Lower leg skin (tissue), 4 donors: ENCODE measurements at places on chromosomes 4 and X. TPM values are rescaled to one million over a fixed set of nuclear protein-coding genes. Genes with fewer than 3 reads are reported as not detected.
A peak's percentile ranks its signal among the peaks of the same experiment; 100 is the strongest.

DNA sequence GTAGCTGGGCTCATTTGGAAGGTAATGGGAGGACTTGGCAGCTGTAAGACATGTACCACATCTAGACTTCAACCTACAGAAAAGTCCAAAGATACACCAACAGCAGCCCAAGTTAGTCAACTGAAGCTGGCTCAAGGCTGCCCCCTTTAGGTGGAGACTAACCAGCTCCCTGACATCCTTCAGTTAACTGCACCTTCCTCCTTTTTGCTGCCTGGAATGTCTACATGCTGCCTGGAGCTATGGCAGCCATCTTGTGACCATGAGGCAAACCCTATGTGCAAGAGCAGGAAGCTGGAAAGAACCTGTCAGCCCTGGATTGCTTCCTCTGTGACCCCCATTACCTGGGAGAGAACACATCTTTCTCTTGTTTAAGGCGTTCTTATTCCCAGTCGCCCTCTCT lies 25.8 kb downstream of the ARSD start:
- no peak for DNase-seq

- no peak for DNase-seq
These were observed 631.5 kb downstream of the RAB28 start for GRCh38 chr4:12852338-12853307.

DMRTC1B gene
- not detected for total RNA-seq

DNA sequence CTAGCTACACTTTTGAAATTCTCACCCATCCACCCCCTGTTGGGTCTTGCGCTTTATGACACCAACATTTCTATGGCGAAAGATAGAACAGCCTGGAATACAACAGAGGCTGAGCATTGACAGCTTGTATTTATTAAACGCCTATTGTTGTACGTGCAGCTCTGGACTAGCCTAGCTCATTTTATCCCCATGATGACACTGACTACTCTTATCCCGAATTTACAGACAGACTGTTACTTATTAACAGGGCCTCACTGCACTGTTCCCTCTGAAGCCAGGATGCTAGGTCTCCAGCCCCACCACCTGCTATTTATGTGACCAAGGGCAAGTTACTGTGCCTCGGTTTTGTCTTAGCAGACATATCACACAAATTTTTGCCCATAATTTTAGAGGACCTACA lies 1.0 kb upstream of the RFC1 start:
- no peak for DNase-seq

- DNase-seq: no peak
These were observed 93.1 kb downstream of the SORCS2 start for GRCh38 chr4:7285244-7286094.

CYLC1 gene
- not detected for total RNA-seq

GLOD5 gene
- not detected for total RNA-seq

BMPR1B gene
- total RNA-seq: 0.46 TPM

GRCh38 chrX:11241720-11242119 lies 51.5 kb upstream of the AMELX start:
- no peak for DNase-seq

IL13RA1 gene
- 14.4 TPM for total RNA-seq

DNA sequence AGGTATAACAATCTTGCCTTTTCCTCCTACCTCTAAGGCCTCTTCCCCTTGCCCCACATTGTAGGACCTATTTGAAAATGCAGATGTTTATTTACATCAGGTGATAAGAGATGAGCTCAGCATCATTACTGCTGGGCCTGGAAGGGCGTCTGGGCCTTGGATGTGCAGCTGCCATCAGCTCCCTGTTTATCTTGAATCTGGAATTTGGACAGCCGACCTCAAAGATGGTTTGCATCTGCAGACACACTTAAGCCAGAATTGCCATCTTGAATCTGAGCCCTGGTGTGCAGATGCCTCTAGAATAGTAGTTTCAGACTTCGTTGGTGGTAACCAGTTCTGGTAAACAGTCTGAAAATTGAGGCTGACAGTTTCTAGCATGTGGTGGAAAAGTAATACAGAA lies 59.0 kb downstream of the FAM193A start:
- no peak for DNase-seq

LANCL3 gene
- total RNA-seq: 2.4 TPM

DNA sequence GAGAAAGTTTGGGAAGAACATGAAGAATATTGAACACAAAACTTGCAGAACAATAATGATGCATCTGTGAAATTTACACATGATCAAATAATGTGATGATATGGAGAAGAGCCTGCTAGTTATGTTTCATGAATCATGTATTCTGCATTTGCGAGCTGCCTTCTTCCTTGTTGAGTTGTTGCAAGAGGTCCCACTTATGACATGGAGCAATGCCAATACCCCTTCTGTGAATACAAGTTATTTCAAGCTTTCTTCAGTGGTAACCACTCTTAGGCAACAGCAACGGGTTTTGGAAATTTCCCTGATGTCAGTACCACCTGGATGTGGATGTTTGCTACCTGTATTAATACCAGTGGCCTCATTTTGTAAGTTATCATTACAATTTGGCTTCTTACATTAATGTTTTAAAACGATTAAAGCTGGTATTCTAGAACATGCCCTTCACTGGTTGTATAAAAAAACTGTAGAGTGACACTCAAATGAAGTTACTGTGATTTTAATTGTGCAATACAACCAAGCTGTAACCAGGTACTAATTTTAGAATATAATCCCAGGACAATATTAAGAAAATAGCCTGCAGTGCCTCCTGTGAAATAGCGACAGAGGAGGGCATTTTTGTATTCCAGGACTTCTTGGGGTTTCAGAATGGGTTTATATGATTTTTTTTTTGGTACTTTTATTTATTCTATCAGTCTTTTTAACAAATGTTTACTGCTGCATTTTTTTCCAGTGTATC lies 25.3 kb downstream of the IQCM start:
- DNase-seq: no peak

VSIG4 gene
- 40.8 TPM for total RNA-seq

SYNPO2 gene
- 16.5 TPM for total RNA-seq

DNA sequence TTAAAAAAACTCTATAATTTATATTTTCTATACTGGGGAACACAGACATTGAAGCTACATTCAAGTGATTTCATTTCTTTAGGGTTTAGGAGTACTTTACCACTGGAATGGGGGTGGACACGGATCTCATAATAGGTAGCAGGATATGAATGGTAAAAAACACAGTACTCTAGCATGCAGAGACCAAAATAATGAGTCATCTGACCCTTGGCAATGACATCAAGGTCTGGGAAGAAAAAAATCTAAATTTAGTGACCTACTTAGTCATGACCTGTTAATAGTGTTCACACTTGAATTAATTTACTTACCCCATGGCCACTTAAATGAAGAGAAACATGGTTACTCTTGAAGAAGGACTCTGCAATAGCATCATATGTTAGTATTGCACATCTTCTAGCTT lies 187.9 kb downstream of the EPHA5 start:
- no peak for DNase-seq

GRCh38 chr4:986879-987623 lies at the start of gene IDUA:
Gene IDUA (plus strand): TSS chr4:987044. CDS start chr4:987085, 41 bp downstream.
- peak; percentile 95 for DNase-seq

GRCh38 chrX:107047622-107048021 lies 47.6 kb upstream of the MORC4 start:
- DNase-seq: no peak

DNA sequence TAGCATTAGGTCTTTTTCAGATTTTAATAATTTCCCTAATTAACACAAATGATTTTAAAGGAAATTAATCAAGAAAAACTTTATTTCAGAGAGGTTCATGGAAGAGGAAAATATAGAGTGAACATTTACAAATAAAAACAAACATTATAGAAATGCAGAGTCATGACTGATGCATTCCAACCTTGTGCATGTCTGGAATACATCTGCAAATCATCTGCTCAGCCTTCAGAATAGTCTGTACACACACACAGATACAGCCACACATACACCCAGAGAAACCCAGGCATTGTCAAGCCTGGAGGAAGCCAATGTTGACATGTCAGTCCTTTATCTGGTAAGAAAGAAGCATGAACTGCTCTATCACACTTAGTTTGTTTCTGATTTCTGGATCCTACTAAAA lies 61.3 kb upstream of the NFKB1 start:
- peak; percentile 24 for DNase-seq

- no peak for DNase-seq
These were observed 204.8 kb upstream of the CT83 start for GRCh38 chrX:116667346-116668134.

GRCh38 chrX:13750204-13750603 lies 15.7 kb downstream of the OFD1 start:
- no peak for DNase-seq

- DNase-seq: no peak
These were observed 57.7 kb downstream of the SAT1 start for GRCh38 chrX:23840674-23841073.

PAGE5 gene
- total RNA-seq: not detected

DNA sequence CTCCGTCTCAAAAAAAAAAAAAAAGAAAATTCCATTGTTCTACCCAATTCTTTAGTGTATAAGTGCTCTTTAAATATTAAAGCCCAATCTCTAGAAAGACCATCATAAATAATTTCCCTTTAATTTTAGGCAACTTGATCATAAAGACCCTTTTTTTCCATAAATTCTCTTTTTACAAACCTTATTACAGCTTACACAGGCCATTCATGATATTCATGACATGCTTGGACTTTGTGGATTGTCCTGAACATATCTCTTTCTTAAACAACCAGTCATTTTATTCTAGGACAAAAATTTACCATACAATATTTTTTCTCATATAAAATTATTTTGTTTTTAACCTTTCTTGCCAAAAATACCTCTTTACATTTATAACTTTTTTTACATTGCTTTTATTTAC lies 30.5 kb downstream of the TLR8 start:
- no peak for DNase-seq

GRCh38 chr4:141569141-141569540 lies 67.2 kb upstream of the IL15 start:
- no peak for DNase-seq

- no peak for DNase-seq
These were observed 61.2 kb downstream of the C4orf50 start for GRCh38 chr4:5957076-5957475.

RS1 gene
- not detected for total RNA-seq
